ENCODE measurements at places on chromosomes 11 and 22.

DNA sequence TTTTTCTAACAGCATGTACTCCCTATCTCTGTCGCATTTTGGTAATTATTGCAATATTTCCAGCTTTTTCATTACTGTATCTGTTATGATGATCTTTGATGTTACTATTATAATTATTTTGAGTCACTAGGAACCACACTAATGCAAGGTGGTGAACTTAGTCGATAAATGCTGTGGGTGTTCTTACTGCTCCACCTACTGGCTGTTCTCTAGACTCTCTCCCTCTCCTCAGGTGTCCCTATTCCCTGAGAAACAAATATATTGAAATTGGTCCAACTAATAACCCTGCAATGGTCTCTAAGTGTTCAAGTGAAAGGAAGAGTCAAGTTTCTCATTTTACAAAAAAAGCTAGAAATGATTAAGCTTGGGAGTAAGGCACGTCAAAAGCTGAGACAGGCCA lies 10.5 kb downstream of the ARL14EP start:
- no peak for DNase-seq

- DNase-seq = no peak
These were observed 26.3 kb upstream of the GNB1L start for GRCh38 chr22:19880786-19881569.

GRCh38 chr22:26023104-26023775 lies 146.0 kb upstream of the SEZ6L start:
- no peak for DNase-seq

GRCh38 chr11:115964091-115964490 lies 459.9 kb upstream of the CADM1 start:
- DNase-seq = no peak

- no peak for DNase-seq
These were observed 8.5 kb upstream of the CYTH4 start for GRCh38 chr22:37273846-37274225.

GRCh38 chr11:2319791-2320472 lies 18.1 kb downstream of the TSPAN32 start:
- DNase-seq = no peak

DNA sequence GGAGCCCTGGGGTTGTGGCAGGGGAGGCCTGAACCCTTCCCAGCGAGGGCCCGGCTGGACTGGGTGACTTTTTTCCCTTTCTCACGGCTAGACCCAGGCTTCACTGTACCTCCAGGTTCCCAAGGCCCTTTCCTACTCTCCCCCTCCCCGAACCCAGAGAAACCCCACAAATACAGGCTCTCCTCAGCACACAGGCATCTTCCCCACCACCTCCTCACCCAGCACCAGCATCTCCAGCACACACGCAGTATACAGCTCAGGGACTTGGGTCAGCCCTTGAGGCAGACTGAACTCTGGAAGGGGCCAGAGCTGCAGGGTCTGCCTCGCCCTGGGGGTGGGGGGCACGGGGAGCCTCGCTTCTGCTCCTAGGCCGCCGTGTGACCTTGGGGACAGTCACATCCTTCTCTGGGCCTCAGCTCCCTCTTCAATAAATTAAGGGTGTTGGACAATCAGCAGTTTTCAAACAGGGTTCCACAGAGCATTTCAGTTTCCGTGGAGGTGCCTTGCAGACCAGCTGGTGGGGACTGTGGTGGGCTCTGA lies 4.5 kb downstream of the TMPRSS13 start:
- DNase-seq = no peak

GRCh38 chr11:26037716-26038115 lies 294.2 kb upstream of the ANO3 start:
- DNase-seq = peak; percentile 39

- DNase-seq = no peak
These were observed 25.1 kb downstream of the ADAMTS8 start for GRCh38 chr11:130403271-130403804.

DNA sequence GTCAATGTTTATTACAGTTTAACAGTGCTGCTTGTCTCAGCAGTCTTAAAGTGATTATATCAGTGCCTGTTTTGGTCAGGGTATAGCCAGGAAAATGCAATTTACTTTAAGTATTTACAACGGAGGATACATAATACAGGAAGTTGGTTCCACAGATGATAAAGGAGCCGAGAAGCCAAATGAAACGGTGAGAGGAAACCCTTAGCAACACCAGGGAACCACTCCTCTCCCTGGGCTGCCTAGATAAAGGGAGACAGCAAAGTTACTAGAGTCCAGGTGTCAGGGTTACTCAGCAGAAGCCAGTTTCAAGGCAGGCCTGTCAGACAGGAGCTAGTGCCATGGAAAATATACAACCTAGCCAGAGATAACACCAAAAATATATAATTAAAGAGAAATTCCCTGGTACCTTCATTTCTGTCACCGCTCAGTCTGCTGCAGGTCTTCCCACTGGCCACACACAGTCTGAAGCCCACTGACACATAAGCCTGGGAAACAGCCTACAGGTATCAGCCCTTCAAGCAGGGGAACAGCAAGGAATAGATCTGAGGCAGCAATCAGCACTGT lies 55.5 kb downstream of the FAM76B start:
- DNase-seq = no peak

- DNase-seq = peak; percentile 4
These were observed 29.1 kb upstream of the TP53I11 start for GRCh38 chr11:44979543-44980399.

DNA sequence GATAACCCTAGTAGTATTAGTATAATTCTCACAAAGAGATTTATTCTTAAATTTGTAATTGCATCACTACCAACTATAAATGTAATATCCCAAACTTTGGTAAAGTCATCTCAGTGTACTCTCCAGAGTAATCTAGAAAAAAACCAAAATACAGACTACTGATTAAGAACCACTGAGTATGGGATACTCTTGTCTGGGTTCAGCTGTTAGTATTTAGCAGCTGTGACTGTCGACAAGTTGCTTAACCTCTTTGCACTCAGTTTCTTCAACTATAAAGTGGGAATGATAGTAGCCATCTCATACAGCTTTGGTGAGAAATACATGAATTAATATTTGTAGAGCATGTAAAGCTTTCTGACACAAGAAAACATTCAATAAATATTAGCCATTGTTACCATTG lies 35.3 kb downstream of the C11orf65 start:
- DNase-seq = no peak

GRCh38 chr22:37260901-37261336 lies 16.9 kb upstream of the RAC2 start:
- peak; percentile 74 for DNase-seq

GRCh38 chr11:85661972-85662664 lies 2.8 kb downstream of the CREBZF start:
- DNase-seq = no peak

- no peak for DNase-seq
These were observed 38.1 kb upstream of the CALCB start for GRCh38 chr11:15035283-15035682.

GRCh38 chr11:44466531-44467205 lies 98.8 kb upstream of the CD82 start:
- no peak for DNase-seq

GRCh38 chr22:30910358-30910757 lies 58.2 kb downstream of the MORC2 start:
- DNase-seq = no peak

DNA sequence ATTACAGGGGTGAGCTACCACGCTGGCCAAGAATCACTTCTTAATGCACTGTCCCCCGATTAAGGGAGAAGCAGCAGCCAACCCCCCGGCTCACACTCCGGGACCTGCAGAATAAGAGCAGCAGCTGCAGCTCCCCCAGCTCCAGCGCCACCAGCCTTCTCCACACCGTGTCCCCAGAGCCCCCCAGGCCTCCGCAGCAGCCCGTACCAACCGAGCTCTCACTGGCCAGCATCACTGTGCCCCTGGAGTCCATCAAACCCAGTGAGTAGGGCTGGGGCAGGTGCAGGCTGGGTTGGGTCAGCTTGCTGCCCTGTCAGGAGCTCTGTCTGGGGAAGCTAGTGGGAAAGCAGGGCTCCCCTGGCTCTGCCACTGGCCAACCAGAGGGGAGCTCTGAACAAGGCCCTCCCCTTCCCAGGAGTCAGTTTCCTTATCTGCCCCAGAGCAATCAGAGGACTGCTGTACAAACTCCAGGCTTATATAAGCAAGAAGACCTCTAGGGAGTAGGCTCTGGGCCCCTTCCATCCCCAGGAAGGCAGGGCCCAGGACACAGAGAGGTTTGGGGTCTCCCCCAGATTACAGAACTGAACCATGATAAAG lies 8.5 kb upstream of the SH3BP1 start:
- no peak for DNase-seq

GRCh38 chr22:37802310-37803194 lies 5.2 kb upstream of the GCAT start:
- DNase-seq = no peak

DNA sequence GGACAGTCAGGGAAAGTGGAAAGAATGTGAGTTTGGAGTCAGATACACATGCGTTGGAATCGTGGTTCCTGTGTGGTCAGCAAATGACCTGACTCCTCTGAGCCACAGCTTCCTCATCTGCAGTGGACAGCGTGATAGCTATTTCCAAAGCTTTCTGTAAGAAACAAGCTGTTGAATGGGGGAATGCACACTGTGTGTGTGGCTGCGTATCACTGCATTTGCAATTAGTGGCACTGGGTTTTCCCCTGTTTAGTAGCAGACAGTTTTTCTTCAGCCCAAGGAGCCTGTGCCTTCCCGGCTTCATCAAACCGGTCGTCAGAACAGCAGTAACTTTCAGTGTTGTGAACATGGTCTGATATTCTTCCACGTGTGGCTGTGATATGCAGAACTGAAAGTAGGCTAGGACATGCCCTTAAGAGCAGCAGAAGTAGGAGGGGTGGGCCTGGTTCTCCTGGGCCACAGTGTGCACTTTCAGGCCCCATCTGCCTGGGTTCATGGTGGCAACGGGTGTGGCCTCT lies 121.5 kb downstream of the RRAS2 start:
- DNase-seq = peak; percentile 85

GRCh38 chr11:1445741-1446445 lies 40.7 kb downstream of the MOB2 start:
- no peak for DNase-seq

DNA sequence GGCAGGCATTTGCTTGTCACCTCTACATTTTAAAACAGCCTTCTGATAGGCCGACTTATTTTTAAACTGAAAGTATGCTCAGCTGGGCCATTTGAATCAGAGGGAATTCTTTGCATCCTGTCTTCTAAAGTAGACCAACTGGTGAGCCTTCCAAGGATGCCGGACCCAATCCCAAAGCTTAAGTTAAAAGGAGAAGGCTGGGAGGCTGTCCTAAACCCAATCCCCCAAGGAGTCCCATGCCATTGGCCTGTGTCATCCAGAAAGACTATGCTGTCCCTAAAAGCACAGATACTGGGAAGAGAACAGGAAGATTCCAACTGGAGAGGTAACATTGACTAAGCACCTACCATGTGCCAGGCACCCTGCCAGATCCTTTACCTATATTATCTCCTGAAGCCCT lies 18.0 kb downstream of the TENM4 start:
- DNase-seq = no peak

DNA sequence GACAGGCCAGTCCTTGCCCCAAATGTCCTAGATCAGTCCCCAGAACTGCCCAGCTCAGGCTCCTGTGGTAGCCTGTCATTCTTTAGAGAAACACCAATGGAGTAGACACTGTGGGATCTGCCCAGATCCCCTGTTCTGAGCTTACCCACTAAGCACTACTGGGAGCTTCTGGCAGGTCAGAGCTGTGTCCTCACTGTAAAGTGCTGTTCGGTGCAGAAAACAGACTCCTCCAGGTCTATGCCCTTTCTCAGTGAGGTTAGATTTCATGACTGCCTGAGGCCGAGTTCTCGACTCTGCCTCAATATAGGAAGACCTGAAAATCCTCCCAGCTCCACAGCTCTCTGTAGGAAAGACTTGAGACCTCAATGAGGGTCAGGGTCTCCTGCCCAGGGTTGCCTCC lies 67.5 kb upstream of the IGLL5 start:
- DNase-seq = no peak

GRCh38 chr11:119995730-119996491 lies 142.0 kb downstream of the TRIM29 start:
- DNase-seq = no peak

DNA sequence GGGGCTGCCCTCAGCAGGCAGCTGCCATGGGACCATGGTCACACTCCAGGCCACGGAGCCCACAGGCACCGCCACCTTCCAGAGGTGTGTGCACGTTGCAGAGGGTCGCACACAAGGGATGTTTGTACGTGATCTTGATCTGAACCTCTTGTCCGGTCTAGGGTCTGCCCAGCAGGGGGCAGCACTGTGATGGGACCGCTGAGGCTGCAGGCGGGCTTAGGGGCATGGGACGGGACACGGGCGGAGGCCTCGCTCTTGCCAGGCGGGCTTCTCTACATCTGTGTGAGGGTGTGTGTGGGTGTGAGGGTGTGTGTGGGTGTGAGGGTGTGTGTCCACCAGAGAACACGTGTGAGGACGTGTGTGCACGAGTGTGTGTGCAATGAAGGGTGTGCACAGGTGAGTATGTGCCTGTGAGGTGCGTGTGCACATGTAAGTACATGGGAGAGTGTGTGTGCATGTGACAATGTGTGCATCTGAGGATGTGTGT lies 52.4 kb downstream of the CACNA1I start:
- DNase-seq = peak; percentile 66

- no peak for DNase-seq
These were observed 10.5 kb downstream of the SLC22A9 start for GRCh38 chr11:63380130-63380529.

- no peak for DNase-seq
These were observed 12.6 kb downstream of the MPST start for GRCh38 chr22:37032134-37032534.

- no peak for DNase-seq
These were observed 92.9 kb upstream of the SLC22A12 start for GRCh38 chr11:64498136-64498535.

- DNase-seq = no peak
These were observed 14.5 kb upstream of the DGKZ start for GRCh38 chr11:46332568-46333393.

- DNase-seq = no peak
These were observed 123.7 kb downstream of the CASP12 start for GRCh38 chr11:104774578-104774977.

- peak; percentile 57 for DNase-seq
These were observed 10.3 kb downstream of the PARVG start for GRCh38 chr22:44191036-44191454.

GRCh38 chr11:68583041-68583446 lies 101.3 kb upstream of the GAL start:
- DNase-seq = no peak

DNA sequence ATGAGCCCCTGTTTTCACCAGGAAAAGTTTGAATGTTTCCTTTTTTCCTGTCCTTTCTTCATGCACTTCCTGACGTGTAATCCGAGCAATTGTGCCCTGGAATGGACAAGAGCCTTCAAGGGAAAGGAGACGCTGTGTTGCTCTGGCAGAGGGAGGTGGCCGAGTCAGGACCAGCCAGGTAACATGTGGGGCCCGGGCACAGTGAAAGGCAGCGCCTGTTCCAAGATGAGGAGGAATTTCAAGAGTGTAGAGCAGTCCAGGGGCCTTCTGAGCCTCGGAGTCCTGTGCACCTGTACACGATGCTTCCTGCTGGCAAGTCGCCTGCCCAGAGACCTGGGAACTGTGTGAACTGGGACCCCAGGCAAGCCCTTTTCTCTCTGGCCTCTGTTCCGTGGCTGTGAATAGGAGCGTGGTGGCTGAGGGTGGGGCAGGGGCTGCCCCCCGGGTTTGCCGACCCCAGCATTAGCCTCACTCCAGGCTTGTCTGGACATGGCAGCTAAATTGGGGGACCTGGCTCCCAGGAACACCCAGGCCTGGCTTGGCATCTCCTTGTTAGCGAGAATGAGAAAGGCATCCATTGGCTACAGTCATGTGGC lies 92.0 kb downstream of the MYEOV start:
- DNase-seq = no peak

GRCh38 chr22:24060375-24060788 lies 49.3 kb downstream of the CABIN1 start:
- no peak for DNase-seq

Measured in GM12865 (cell line).